ENCODE measurements at places on chromosomes 3 and 15. TPM values are rescaled to one million over a fixed set of nuclear protein-coding genes. Genes with fewer than 3 reads are reported as not detected.

The CASR gene
- not detected for total RNA-seq

DNA sequence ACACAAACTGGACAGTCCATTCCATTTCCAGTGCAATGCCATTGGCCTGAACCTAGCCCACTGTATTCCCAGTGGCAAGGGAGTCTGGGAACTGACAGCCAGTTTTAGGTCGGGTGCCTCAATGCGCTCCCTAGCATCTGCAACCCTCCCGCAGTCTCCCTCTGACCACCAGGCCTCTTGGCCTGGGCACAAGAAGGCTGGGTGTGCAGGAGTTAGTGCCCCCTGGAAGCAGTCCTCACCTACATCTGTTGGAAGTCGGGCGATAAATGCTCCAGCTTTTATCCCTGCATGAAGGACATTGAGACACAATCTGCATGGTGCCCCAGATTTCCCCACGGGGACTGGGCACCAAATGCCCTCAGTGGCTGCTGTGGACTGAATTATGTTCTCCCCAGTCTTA, 12.7 kb downstream of the C3orf22 start:
- DNase-seq = no peak

DNA sequence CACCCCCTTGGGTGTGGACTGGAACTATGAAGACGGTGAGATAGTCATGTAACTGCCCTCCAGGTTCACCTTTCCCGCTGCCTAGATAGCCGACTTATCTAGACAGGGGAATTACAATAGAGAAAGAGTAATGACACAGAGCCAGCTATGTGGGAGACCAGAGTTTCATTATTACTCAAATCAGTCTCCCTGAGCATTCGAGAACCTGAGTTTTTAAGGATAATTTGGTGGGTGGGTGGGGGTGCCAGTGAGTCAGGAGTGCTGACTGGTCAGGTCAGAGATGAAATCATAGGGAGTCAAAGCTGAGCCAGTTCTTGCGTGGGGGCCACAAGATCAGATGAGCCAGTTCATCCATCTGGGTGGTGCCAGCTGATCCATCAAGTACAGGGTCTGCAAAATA, 19.7 kb upstream of the DNAJC19 start:
- no peak for DNase-seq

The TLR9 gene
- 0.79 TPM for total RNA-seq

GRCh38 chr3:52087731-52088130, 31.4 kb upstream of the DUSP7 start:
- no peak for DNase-seq

DNA sequence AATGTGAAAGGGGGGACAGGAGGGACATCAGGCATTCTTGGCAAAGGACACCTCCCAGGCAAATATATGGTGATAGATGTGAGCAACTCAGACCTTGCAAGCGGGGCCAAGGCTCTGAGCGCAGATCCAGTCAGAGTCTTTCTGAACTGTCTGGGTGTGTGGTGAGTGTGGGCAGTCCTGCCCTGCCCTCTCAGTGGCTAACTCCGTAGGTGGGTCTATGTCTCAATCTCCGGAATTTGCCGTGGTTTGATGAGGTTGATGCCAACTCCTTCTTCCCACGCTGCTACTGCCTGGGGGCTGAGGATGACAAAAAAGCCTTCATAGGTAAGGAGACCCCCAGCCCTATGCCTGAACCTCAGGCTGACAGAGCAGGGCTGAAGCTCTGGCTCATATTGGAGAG, 7.4 kb downstream of the TTLL3 start:
- no peak for DNase-seq

The EOGT gene
- total RNA-seq = 13.6 TPM

DNA sequence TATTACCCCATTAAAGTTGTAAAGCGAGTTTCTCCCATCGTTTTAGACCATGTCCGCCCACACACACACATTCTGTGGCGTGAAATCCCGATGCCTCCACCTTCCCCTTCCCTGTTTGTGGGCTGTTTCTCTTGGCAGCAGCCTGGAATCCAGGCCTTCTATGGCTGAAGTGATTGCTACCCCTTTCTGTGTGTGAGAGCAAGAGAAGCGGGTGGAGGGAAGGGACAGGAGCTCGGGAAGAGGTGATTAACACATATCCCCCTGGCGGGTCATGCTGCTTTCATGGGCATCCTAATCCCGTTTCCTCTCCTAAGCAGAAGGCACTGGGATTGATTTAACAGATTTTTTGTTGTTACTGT, 283.8 kb upstream of the RGMA start:
- DNase-seq = no peak

All from activated CD8-positive, alpha-beta T cell treated with anti-CD3 and anti-CD28 coated beads, Interleukin-2, amount 10 ng/mL, durations not matched to agents 7 days and 5 days (primary cell).